ENCODE measurements at places on chromosomes 5 and 9. TPM values are rescaled to one million over a fixed set of nuclear protein-coding genes. Genes with fewer than 3 reads are reported as not detected.
A peak's percentile ranks its signal among the peaks of the same experiment; 100 is the strongest.

DNA sequence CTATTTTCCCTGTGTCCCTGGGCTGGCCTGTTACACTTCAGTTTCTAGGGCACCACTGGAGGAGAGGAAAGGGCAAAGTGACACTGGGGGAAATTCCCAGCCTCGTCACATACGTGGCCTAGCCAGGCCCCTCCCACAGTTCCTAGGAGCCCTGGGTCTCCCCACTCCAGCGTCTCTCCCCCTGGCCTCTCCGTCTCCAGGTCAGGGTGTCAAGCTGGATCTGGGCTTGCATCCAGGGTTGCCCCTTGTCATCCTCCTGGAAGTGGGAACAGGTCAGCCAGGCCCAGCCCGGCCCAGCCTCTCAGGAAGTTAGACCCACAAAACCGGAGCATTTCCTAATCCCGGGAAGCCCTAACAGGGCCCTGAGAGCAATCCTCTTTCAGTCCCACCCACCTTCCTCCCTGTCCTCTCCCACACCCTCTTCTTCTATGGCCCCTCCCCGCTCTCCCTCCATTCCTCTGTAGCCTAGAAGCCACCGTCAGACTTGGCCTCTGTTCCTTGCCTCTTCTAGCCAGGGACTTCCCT lies 4.7 kb upstream of the TNIP1 start:
- ATAC-seq, result peak; percentile 47

The ZNF483 gene
- total RNA-seq, result 7.0 TPM

DNA sequence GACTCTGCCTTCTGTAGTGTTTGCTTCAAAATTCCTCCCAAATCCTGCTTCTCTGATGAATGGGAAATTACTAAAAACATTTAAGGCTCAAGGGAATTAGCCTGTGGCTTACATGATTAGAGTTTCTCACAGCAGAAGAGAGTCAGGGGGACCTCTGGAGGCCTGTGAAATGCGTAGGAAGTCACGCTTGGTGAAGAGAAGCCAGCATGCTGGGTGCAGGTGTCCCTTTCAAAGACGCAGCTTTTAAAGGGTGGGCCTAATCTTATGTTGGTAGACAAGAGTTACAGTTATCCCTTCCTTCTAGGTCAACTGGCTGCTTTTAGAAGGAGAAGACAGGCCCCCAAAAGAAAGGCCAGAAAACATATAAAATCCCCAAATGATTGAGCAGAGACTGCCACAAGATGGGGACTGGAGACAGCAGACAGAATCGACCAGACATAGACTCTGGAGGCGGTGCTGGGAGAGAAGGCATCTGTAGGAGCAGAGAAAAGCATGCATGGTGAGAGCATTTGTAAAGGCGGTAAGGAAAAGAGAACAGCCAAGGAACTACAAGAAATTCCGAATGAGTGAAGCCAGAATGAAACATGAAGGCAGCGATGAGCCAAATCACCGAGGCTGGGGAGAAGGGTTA lies 42.3 kb downstream of the B4GALT1 start:
- ATAC-seq, result no peak

The LRRC26 gene
- not detected for total RNA-seq

The CARTPT gene
- total RNA-seq, result not detected

DNA sequence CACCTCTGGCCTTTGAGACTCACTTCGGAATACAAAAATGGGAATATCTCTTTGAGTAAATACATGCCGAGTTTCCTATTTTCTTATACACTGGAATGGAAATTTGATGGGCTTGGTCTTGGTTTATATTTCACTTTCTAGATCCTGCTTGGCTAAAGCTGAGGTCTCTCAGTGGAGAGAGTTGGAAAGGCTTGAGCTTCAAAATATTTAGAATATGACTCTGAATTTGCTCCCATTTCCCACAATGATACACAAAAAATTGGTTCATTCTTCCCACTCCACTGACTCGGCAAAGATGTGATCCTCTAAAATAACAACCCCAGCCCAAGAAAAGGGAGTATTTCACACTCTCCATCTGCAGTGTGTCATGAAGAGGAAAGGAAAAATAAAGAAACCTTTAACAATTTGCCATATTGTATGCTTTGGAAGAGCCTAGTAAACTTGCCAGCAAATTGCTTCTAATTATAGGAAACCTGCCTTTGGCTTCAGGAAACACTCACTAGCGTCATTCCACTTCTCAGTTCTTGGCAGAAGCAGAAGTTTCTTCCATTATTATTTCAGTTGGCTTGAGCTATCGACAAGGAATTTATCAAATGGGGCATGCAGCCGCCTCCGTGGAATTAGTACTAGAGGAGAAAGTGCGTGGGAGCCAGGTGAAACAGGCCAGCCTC lies 302.9 kb downstream of the NSG2 start:
- ATAC-seq, result no peak

DNA sequence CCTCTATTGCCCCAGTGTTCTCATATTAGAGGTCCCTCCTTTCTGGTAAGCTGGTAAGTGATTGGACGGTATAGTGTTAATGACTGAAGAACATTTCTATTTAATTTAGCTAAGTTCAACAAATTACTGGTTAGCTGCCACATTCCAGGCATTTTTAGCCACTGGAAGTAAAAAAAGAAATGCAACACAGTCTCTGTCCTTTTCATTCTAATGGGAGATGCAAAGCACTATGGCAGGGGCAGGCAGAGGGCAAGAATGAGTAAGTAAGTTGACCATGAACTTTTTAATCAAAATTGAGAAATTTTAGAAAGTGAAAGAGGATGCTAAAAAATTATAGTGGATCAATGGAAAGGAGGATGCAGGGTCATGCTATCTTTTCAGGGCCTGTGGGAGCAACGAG lies 137.4 kb downstream of the GPBP1 start:
- ATAC-seq, result no peak

The EFNA5 gene
- not detected for total RNA-seq

The RNF183 gene
- 1.9 TPM for total RNA-seq

The SLC22A5 gene
- 3.2 TPM for total RNA-seq

- no peak for ATAC-seq
These were observed 27.7 kb upstream of the QSOX2 start for GRCh38 chr9:136273244-136273865.

The LURAP1L gene
- total RNA-seq, result not detected

- ATAC-seq, result no peak
These were observed 97.7 kb downstream of the LHFPL2 start for GRCh38 chr5:78550891-78551290.
